ENCODE measurements at places on chromosomes 12 and 14.

GRCh38 chr12:48110691-48111311, 4.9 kb upstream of the SENP1 start:
- no peak for DNase-seq

GRCh38 chr14:94051115-94051514, 25.0 kb downstream of the OTUB2 start:
- no peak for DNase-seq

- DNase-seq, result no peak
These were observed 57.9 kb upstream of the SLC38A2 start for GRCh38 chr12:46430340-46430948.

DNA sequence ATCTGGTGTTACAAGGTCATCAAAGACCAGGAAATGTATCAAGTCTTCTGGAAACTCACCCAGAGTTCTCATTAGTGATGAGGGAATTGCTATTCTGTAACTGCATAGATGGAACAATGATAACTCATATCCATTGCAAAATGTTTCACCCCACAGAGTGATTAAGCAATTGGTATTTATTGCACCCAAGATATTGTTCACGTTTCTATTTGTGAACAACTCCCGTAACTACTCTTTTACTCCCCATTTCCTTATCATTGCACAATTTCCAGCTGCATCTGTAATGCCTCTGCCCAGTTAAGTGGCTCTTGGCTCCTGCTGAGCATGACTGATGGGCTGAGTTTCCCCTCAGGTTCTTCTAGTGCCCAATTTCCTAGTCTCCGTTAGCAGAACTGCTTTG, 108.7 kb upstream of the PRICKLE1 start:
- DNase-seq, result no peak

GRCh38 chr12:26149968-26150500, 25.2 kb upstream of the BHLHE41 start:
- no peak for DNase-seq

DNA sequence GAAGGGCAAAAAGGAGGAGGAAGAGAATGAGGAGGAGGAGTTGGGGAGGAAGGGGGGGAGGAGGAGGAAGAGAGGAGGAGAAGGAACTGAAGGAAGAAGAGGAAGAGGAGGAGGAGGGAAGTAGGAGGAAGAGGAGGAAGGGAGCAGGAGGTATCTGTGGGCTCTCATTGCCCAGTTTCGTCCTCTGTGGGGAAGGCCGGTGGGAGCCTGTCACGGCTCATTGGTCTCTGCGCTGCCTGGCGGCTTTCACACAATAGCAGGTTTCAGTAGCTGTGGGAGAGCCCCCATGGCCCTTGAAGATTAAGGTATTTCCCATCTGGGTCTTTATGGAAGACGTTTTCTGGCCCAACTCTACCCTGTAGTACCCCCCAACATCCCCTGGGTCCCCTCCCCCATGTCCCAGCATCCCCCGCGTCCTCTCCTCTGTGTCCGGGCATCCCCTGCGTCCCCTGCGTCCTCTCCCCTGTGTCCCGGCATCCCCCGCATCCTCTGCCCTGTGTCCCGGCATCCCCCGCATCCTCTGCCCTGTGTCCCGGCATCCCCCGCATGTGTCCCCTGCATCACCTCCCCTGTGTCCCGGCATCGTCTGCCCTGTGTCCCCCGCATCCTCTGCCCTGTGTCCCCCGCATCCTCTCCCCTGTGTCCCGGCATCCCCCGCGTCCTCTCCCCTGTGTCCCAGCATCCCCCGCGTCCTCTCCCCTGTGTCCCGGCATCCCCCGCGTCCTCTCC, 278.2 kb upstream of the SFSWAP start:
- no peak for DNase-seq

DNA sequence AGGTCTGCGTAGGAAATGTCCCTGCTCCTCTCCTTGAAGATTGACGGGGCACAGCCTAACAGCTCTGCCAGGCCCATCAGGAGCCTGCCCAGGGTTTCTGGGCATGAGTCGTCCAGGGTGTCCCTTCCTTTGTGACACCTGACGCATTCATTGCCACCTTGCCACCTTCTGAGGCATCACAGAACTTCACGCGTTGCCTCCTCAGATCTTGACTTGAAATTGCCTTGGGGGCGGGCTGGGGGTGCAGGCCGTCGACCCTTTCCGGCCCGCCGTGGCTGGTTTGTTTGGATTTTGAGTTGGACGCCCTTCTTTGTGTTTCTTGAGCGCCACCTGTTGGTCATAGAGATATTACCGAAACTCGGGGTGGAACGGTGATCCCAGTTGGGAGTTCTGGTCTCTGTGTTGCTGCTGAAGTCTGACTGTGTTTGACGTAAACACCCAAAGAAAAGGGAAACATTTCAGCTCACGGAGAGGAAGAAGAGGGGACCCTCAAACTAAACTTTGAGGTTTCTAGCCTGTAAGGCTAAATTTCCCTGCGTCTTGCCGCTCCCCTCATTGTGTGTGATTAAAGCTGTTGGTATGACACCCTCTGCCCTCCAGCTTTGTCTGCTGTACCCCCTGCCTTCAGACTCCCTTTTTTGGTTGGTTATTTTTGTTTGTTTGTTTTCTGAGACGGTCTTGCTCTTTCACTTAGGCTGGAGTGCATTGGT, 44.6 kb downstream of the MLXIP start:
- DNase-seq, result peak; percentile 43
